ENCODE measurements at places on chromosomes 2 and 18. TPM values are rescaled to one million over a fixed set of nuclear protein-coding genes. Genes with fewer than 3 reads are reported as not detected.

The ATP8B1 gene
- 18.3 TPM for polyA plus RNA-seq

The TBR1 gene
- not detected for polyA plus RNA-seq

GRCh38 chr2:240588669-240589068 lies 2.1 kb downstream of the CAPN10 start:
- DNase-seq: no peak

DNA sequence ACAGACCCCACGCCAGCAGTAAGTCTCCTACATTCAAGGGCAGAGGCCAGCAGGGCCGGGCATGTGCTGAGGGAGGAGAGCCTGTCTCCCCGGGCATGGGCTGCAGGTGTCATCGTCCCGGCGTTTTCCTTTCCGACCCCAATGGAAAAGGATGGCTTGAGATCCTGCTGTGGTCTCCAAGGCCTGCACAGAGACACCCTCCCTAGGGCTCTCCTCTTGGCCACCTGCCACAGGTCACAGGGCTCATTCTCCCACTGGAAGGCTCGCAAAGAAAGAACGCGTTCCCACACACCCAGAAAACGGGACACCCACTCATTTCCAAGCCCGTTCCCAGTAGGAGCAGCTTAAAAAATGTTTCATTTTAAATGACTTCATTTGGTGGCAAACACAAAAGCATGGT lies 41.0 kb downstream of the DIPK1C start:
- DNase-seq: no peak
